CD4-positive, alpha-beta T cell treated with Interferon gamma for 1 hour (primary cell): ENCODE measurements at places on chromosomes 5 and 9.

DNA sequence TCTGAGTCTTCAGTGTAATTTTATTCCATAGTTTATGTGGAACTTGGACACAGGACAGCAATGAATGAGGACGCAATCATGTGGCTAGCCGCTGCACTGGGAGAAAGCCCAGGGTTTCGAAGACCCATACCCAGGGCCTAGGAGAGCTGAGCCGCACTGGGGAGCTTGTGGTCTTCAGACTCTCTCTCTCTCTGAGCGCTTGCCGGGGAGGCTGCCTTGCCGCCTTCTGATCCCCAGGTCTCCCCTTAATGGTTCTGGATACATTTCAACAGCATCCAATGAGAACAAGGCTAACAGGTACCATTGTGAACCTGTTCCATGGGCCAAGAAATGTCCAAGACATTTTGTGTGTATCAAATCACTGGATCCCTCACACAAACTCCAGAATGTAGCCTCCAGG, 383.4 kb downstream of the ICE1 start:
- DNase-seq: no peak

DNA sequence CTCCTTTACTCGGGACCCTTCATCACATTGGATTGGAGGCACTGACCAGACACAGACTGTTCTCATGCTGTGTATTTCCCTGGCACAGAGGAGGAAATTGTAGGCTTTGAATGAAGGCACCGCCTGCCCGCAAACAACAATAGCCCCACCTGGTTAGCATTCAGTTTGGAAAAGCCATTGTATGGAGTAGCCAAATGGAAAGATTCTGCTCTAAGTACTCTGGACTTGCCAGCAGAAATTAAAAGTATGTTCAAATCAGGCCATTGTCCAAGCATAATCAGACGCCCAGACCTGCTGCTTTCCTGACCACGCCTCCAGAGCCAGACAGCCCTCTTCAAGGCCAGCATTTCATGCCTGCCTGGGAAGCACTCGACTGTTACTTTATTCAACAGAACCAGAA, 8.0 kb upstream of the SEMA4D start:
- DNase-seq: no peak

- DNase-seq: no peak
Measured at GRCh38 chr5:176436656-176437055, 11.5 kb upstream of the FAF2 start.

- DNase-seq: no peak
Measured at GRCh38 chr9:118423021-118423420, 718.8 kb downstream of the TLR4 start.

- DNase-seq: no peak
Measured at GRCh38 chr9:14660721-14661120, 32.5 kb downstream of the ZDHHC21 start.

- no peak for DNase-seq
Measured at GRCh38 chr9:76143834-76144233, 250.4 kb downstream of the RFK start.

GRCh38 chr5:72498284-72498683, 8.9 kb downstream of the ZNF366 start:
- no peak for DNase-seq

GRCh38 chr9:87212605-87213021, 265.3 kb upstream of the GAS1 start:
- DNase-seq: no peak

DNA sequence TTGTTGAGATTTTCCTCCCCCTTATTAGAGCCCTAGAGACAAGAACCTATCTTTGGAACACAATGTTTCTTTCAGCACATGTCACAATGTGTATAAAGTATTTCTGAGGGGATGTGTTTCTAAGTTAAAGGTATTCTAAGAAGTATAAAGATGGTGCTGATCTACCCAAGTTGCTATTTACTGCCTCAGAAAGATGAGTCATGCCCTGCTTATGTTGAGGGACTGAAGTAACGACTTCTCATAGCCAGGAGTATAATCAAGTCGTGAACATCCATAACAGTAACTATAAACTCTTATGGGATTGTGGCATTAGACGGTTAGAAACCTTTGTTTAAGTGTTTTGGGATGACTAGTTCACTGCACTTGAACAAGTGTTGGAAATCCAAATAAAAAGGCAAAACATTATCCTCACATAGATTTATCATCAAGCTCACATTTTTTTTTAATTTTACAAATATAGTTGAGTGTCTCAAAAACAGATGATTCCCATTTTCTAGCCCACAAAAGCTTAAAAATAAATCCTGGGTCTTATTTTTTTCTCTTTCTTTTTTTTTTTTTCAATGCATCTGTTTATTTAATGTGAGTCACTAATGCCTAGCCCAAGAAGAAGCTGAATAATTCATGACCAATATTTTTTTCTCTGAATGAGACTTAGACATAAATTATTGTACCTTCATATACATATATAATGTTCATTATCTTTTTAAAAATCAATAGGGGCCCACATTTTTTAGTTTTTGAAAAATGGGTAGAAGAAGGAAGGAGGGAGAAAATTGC, 12.2 kb upstream of the TMEM252 start:
- DNase-seq: no peak

- no peak for DNase-seq
Measured at GRCh38 chr5:74465724-74466123, 174.8 kb downstream of the ENC1 start.

DNA sequence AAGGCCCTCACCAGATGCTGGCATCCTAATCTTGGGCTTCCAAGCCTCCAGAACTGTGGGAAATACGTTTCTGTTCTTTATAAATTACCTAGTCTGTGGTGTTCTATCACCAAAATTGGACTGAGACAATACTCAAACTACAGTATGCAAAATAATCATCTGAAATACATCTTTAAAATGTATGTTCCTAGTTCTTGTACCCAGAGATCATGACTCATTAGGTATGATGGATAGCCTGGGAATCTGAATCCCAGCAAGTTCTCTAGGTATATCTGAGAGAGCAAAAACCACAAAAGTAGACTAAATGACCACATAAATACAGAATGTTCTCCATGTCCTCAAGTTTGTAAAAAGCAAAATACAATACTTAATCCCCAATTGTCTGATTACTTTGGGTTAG, 166.3 kb downstream of the YIPF5 start:
- DNase-seq: no peak

- DNase-seq: no peak
Measured at GRCh38 chr9:69584759-69585158, 87.4 kb downstream of the APBA1 start.

- no peak for DNase-seq
Measured at GRCh38 chr9:80866121-80866520, 823.2 kb downstream of the TLE1 start.

DNA sequence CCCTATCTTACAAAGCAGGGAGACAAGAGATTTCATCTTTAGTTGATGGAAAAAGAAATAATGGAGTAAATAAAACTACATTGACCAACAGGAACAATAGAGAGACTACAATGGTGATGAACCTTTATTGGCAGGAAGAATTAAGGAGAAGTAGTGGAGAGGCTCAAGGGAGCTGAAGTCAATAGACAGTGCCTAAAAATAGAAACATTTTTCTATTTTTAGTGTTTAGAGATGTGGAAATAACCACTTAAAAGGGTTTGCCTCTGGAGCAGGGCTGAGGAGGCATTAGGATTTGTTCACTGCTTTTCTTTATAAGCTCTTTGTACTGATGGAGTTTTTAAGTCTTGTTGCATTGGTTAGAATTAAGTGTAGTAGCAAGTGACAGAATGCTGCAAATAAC, 98.4 kb upstream of the ERCC6L2 start:
- DNase-seq: no peak

- no peak for DNase-seq
Measured at GRCh38 chr9:93826209-93826608, 128.9 kb downstream of the BARX1 start.

GRCh38 chr5:134968055-134968454, 348 bp downstream of the CATSPER3 start:
- DNase-seq: no peak

- DNase-seq: no peak
Measured at GRCh38 chr9:14831661-14832060, 78.6 kb downstream of the FREM1 start.

GRCh38 chr5:66362046-66362445, 217.9 kb downstream of the SREK1 start:
- DNase-seq: no peak

DNA sequence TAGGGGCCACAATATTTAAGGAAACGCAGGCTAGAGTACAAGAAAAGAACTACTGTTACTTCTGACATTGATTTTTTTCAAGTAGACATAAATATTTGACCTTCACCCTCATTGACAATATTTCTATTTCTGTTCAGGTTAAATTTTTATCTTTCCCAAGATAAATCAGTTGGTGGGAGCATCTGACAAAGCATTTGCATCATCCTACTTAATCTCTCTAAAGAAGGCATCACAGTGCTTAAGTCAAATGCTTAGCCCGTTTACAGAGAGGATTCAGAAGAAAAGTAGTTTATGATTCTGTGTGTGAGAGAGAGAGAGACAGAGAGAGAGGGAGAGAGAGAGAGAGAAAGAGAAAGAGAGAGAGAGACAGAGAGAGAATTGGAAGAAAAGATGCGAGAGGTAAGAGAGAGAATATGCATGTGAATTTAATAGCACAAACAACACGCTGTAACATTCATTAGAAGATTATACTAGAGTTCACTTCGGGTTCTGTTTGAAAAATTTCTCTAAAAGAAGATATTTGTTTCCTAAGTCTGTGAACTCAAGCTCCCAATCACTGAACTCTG, 1093.3 kb upstream of the CDH6 start:
- no peak for DNase-seq

- DNase-seq: no peak
Measured at GRCh38 chr9:18045326-18045725, 428.6 kb upstream of the ADAMTSL1 start.

GRCh38 chr9:130689937-130690700, 3.5 kb upstream of the EXOSC2 start:
- no peak for DNase-seq

GRCh38 chr9:79362100-79363081, 209.4 kb upstream of the TLE4 start:
- DNase-seq: no peak

DNA sequence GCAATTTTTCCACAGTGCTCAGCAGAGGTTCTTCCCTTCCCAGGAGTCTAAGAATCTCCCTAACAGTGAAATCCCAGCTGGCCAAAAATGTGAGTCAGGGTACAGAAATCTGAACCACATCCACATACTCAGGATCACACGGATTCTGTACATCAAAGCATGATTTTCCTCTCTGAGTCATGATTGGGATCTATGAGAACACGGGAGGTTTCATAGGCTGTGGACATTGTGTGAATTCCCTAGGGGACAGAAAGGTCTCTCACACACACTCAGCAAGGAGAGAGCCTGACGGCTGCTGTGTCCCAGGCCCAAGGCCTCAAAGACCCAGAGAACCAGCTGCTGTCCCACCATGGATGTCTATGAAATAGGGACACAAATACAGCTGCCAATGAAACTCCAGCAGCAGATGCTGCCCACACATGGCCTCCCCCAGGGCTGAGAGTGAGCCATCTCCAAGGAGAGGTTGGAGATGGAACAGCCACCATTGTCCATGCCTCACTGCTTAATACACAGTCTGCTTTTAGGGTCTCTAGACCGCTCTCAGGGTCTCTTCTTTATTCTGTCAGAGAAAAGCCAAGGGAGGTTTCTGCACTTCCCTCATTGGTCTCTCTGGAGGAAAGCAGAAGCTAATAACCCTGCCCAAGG, 102.7 kb downstream of the ADAMTS12 start:
- no peak for DNase-seq

- no peak for DNase-seq
Measured at GRCh38 chr5:40400245-40400644, 279.5 kb upstream of the PTGER4 start.

GRCh38 chr5:51664491-51665250, 281.4 kb downstream of the ISL1 start:
- DNase-seq: no peak

DNA sequence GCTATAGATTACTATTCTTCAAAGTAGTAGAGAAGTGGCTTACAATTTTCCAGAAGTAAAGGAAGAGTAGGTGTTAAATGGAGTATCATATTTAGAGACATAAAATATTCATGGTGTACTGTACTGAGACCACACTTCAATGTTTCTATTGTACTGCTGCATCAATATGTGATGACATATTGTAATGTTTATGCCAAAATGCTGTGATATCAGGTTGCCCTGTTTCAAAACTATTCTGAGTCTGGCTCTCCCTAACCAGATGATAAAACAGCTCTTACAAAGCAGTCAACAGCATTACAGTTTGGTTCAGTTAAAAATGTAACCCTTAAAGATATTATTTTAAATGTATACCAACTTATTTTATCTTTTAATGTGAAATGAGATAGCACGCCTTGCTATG, 30.8 kb upstream of the ACOT12 start:
- DNase-seq: no peak

DNA sequence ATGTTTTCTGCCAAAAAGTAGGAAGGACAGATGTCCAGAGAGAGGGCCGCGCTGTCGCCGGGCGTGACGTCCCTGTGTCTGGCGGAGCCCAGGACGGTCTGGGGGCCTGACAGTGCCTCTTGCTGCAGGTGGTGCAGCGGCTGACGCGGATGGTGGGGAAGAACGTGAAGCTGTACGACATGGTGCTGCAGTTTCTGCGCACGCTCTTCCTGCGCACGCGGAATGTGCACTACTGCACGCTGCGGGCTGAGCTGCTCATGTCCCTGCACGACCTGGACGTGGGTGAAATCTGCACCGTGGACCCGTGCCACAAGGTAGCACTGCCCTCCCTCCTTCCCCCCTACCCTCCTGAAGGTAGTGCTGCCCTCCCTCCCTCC, 7.8 kb downstream of the NELFB start:
- DNase-seq: no peak

GRCh38 chr5:59040024-59040803, 457.3 kb downstream of the RAB3C start:
- no peak for DNase-seq

- no peak for DNase-seq
Measured at GRCh38 chr5:149425729-149426128, 46.6 kb upstream of the IL17B start.

DNA sequence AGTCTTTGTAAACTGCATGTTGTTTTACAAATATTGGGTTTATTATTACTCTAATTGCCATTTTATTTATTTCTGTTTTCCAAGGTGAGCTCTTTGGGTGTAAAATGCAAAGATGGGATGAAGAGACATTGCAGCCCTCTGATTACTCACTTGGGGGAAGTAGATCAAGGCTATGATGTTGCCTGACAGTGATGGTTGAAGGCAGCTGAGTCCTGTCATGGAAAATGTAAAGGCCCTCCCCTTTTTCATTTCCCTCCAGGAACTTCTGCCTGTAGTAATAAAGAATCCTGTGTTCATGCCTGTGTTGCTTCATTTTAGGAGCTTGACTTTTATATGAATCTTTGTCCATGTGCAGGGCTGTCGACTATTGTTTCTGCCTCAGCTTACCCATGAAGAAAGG, 605.4 kb upstream of the CLINT1 start:
- DNase-seq: no peak

- DNase-seq: no peak
Measured at GRCh38 chr9:118961857-118962256, 407.4 kb downstream of the BRINP1 start.
